ENCODE measurements at places on chromosomes 1 and 21.
A peak's percentile ranks its signal among the peaks of the same experiment; 100 is the strongest.

DNA sequence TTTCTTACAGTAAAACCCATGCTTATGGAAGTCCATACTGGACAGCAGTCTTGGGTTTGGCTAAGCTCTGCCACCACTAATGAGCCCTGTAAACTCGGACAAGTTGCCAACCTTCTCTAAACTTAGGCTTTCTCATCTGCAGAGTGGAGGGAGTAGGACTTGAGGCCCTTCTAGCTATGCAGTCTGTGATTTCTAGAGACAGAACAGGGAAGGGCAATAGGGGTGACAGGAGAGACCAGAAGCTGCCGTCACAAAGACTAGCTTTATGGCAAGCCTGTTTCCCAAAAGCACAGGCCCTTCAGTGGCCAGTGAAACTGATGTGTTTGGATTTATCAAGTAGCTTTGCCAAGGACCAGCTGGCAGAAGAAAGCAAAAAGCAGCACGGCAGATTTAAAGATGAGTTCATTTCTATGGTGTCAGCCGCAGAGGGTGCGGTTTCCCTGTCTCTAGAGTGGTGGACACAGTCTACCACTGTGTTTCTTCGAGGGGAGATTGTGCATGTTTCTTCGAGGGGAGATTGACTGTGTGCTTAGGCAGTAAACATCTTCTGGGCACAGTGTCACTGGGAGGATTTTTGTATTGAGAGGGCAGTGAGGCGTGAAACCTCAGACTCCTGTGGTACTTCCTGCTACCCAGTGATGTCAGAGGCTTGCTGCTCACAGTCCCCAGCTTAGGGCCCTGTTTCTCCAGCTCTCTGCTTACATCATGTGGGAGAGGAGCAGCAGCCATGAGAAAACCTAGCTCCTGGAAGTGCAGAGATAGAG is 119.0 kb downstream of the ROR1 start:
- DNase-seq, result no peak

GRCh38 chr1:61523893-61524605 is 200.9 kb downstream of the TM2D1 start:
- DNase-seq, result no peak

GRCh38 chr1:213327017-213327667 is 276.1 kb downstream of the RPS6KC1 start:
- DNase-seq, result no peak

- DNase-seq, result peak; percentile 32
These were observed 6.8 kb upstream of the HAX1 start for GRCh38 chr1:154265586-154265985.

- no peak for DNase-seq
These were observed 2.1 kb downstream of the LHX8 start for GRCh38 chr1:75136195-75136815.

- no peak for DNase-seq
These were observed 110.3 kb downstream of the MRPL39 start for GRCh38 chr21:25496825-25497482.

DNA sequence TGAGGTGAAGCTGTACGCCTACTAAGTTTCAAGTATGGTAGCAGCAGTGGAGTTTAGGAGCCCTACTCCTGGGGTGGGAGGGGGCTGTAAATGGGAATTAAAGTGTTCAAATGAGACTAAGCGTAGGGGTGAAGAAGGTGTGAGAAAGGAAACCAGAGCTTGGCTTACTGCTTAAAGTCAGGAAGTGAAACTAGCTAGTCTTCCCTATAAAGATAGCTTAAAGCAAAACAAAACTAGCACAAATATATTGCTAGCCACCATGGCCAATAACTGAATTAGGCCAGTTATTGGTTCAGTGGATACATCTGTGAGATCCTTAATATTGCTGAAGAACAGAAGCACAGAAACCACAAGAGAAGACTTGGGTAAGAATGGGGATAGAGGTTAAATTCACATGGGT is 492.2 kb upstream of the PKN2 start:
- DNase-seq, result no peak

DNA sequence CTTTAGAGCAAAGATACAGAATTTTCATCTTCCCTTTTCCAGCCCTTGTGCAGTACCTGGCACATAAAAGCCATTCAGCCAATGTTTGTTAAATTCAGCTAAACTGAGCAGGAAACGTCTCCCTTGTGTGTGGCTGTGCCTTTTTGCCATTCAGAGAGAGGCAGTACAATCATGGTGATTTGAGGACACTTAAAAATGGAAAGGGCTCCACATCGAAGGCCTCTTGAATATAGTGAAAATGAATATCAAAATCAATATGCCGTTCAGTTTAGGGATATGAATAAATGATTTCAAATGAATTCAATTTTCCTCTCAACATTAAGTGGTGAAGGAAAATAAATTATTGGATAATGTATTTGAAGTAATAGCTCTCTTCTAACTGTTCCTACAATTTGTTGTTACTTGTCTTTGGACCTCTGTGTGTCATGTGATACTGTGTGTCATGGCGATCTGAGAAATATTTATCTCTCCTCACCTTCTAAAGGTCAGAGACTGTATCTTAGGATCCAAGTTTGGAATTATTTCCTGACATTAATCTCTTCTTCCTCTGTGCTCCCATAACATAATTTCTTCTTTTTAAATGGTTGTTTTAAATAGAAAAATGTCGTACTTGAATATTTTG is 355.6 kb upstream of the ST6GALNAC5 start:
- DNase-seq, result no peak

- DNase-seq, result no peak
These were observed 3.9 kb downstream of the S100A8 start for GRCh38 chr1:153387001-153387400.

DNA sequence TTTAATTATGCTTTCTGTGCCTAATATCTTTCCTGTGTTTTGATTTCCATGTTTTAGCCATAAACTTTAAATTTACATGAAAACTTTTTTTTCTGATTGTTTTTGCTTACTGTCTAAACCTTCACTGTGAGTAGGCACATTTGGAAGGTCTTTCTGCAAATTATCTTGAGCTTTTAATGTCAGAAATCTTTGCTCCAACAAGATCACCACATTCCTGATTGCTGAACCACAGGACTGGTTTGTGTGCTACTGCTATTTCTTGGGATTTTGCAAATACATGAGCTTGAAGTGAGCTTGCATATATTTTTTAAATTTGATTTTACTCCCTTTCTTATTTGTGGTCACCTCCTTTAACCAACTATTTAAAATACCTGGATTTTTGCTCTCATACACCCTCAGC is 61.3 kb downstream of the PTBP2 start:
- DNase-seq, result no peak

- no peak for DNase-seq
These were observed 5.7 kb upstream of the OR14A16 start for GRCh38 chr1:247829656-247830055.

GRCh38 chr1:223556414-223557129 is 108.9 kb downstream of the CAPN8 start:
- peak; percentile 11 for DNase-seq

- DNase-seq, result no peak
These were observed 3.0 kb downstream of the BEST4 start for GRCh38 chr1:44785029-44785380.

GRCh38 chr1:224616756-224617409 is 766 bp downstream of the CNIH3 start:
- no peak for DNase-seq

GRCh38 chr1:208254376-208254775 is 10.2 kb upstream of the PLXNA2 start:
- DNase-seq, result no peak

DNA sequence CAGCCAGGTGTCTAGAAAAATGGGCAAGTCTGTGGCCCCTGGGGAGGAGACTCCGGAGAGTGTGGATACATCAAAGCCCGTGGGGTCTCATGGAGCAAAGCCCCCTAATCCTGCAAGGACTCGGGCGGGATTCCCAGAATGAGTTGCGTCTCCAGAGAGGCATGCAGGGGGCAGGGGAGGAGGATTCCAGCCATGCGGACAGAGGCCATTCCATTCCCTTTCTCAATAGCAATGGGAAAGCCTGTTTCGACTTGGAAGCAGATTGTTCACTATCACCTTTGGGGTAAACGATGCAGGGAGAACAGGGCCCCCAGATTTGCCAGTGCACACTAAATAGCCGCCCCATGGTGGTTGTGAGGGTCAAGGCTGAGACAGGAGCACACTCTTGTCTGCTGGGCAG is 15.4 kb upstream of the PRDM15 start:
- no peak for DNase-seq

DNA sequence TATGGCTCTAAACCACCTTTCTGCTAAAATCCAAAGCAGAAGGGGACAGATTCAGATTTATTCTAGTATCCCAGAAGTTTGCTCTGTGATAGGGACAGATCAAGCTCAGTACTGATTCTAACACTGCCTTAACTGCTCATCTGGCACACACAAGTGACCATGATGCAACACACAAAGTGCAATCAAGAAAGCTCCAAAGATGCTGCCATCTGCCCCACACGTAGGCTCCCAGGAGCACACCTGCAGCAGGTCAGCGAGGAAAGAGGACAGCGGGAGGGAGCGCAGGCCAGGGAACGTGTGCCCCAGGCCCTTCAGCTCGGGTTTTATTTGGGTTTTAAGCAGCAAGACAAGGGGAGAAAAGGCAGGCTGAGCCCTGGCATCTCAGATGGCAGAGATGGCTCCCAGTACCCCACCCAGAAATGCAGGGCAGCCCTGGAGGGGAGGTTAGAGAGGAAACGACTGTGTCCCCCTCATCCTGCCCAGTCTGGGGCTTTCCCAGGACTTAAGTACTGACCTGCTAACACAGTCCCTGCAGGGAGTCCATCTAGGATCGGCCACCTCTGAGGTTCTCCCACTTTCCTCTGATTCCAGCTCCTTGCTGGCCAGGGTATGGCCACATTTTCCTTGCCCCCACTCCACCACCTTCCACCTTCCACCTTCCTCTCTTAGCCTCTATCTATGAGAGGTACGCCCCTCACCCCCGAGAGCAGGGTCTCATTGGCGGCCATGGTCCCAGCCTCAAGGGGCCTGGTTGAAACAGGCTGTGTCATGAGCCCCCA is 1.2 kb downstream of the TRIM11 start:
- DNase-seq, result no peak

GRCh38 chr1:198934901-198935305 is 296.1 kb downstream of the PTPRC start:
- peak; percentile 80 for DNase-seq

GRCh38 chr1:14517841-14518180 is 80.7 kb upstream of the KAZN start:
- no peak for DNase-seq

GRCh38 chr1:56477164-56478111 is 101.9 kb downstream of the PLPP3 start:
- no peak for DNase-seq

DNA sequence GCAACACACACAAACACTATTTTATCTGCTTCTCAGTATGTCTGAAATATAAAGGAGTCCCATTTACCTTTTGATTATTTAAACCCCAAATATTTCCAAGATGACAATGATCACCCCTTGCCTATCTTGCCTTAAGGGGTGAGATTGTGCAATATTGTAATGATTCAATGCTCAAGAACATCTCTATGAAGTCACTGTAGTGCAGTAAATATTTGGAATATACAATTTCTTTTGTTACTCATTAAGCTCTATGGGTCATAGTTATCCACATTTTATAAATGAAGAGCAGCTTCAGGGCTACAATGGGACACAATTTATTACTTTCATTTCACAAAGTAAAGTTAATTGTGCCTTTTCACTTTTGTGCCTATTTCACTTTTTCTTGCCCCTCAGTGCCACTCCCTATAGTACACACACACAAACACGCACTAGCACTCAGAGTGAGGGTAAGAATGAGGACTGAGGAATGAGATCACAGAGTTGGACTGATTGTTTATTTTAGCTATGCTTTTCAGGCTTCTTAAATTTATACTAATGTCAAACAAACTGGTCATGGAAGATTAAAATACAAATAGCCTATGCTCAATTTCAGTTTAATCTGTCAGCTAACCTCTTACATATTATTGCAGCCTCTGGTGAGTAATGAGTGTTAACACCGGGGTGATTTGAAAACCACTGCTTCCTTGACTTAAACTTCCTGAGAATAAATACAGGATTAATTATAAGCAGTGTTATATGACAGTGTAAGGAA is 521.0 kb upstream of the B3GALT2 start:
- DNase-seq, result no peak

GRCh38 chr1:32886004-32886827 is at the start of gene HPCA:
TSS of gene HPCA (plus strand) at chr1:32886491. CDS start at chr1:32888899, 2,408 bp downstream.
- no peak for DNase-seq

GRCh38 chr1:108200687-108201051 is 526 bp upstream of the SLC25A24 start:
- peak; percentile 68 for DNase-seq

GRCh38 chr1:154816937-154817336 is 53.1 kb downstream of the KCNN3 start:
- no peak for DNase-seq

GRCh38 chr1:155209312-155209721 is 822 bp downstream of the MTX1 start:
- DNase-seq, result no peak

DNA sequence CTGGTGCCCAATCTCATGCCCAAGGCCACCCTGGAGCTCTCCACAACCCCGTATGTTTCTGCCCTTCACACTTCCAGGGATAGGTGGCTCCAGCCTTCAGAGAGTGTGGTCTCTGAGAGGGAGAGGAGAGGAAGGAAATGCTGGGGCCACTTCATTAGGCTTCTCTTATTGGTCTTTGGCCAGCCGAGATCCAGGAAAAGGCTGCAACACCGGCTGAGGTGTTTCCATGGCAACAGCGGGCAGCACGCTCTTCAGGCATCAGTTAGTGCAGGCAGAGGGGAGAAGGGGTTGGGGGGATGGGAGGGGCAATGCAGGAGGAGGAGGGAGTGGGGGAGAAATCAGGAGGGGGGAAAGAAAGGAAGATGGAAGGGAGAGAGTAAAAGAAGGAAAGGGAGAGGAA is 275.1 kb upstream of the GJB5 start:
- no peak for DNase-seq

GRCh38 chr21:14752345-14752909 is 206.3 kb upstream of the SAMSN1 start:
- no peak for DNase-seq

- DNase-seq, result no peak
These were observed 47.0 kb downstream of the SLC37A1 start for GRCh38 chr21:42560517-42561179.

DNA sequence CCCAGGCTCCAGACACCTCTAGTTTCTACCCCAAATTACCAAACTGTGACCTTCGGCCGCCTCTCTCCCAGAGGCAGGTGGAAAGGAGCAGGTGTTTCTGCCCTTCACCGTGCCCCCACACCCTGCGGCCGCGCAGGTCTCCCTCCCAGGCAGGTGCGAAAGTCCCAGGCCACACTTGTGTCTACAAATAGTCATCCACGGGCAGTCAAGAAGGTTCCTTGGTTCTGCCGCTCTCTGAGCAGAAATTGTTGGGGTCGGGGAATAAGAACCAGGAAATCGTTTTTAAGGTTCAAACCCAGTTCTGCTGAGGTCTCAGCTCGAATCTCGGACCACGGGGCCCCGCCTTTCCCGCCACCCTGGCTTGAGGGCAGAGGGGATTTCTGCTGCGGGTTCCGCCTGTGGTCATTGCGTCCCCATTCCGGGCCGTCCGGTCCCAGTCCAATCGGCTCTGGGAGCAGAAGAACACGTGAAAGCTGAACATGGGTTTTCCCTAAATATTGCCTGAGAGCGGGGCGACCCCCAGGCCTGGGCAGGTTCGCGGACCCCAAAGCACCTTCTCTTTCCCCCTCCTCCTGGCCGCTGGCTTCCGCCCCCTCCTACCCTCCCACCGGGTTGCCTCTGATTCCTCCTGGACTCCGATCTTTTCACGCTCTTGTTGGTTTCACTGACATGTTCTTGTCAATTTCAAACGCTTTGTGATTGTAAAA is 1.2 kb upstream of the ATF3 start:
- peak; percentile 9 for DNase-seq

GRCh38 chr1:87515781-87516180 is 187.1 kb downstream of the LMO4 start:
- DNase-seq, result no peak
